ENCODE measurements at places on chromosomes 16 and 17. TPM values are rescaled to one million over a fixed set of nuclear protein-coding genes. Genes with fewer than 3 reads are reported as not detected.

The TBC1D3G gene
- not detected for total RNA-seq

DNA sequence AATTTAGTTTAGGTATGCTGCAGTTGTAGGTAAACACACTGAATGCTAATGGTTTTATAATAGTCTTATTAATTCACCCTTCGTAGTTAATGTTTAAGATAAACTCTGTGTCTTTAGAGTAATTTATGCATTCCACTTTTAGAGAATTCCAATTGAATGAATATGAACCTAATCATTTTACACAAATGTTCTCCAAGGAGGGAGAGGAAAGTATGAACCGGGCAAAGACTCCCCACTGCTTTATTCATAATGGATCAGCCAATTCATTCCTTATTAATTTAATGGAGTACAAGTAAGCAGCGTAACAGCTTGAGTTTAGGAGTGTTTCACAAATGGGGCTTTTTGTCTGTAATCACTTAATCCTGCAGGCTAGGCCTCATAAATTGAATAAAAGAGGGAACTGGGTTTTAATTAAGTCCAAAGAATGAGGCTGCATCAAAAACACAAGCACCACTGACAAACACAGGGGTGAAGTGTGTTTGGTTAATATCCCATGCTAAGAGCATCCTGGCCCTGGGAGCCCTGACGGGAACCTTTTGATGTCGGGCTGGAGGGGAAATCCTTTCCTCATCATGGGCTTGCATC, 375.7 kb upstream of the DYNLRB2 start:
- DNase-seq, result no peak
- no peak overlapping the region for H3K4me3 ChIP-seq
- no peaks in the 10 kb centered on the region for H3K36me3 ChIP-seq
- no peaks in the 10 kb centered on the region for H3K4me1 ChIP-seq
- no peaks in the 10 kb centered on the region for H3K27me3 ChIP-seq

The TAC4 gene
- not detected for total RNA-seq

The GTF3C1 gene
- total RNA-seq, result 55.0 TPM

- no peak overlapping the region for H3K27ac ChIP-seq
- H3K36me3 ChIP-seq, result no peaks in the 10 kb centered on the region
- no peak for DNase-seq
- no peak overlapping the region for H3K4me3 ChIP-seq
Observed at GRCh38 chr16:24070851-24071250, 185.3 kb upstream of the CACNG3 start.

- H3K4me3 ChIP-seq, result no peak overlapping the region
- no peak overlapping the region for H3K27ac ChIP-seq
- H3K27me3 ChIP-seq, result no peaks in the 10 kb centered on the region
- no peaks in the 10 kb centered on the region for H3K4me1 ChIP-seq
- no peak for DNase-seq
Observed at GRCh38 chr16:25481636-25482035, 210.1 kb upstream of the HS3ST4 start.

DNA sequence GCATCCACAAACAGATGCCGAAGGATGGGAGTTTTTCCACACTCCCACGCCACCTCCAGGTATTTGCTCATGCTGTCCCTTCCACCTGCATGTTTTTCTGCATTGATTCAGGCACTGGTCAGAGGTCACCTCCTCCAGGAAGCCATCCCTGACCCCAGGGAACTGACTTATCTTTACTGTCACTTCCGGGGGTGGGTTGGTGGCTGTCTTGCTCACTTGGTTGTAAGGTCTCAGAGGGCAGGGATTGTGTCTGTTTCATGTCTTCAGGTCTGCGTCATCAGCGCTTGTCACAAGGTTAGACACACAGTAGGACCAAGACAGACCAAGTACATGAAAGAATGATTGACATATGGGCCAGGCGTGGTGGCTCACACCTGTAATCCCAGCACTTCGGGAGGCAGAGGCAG, 1.9 kb upstream of the IL4R start:
- no peak overlapping the region for H3K27ac ChIP-seq
- H3K4me1 ChIP-seq, result peaks cover 28% of the 10 kb centered on the region
- no peaks in the 10 kb centered on the region for H3K36me3 ChIP-seq
- no peaks in the 10 kb centered on the region for H3K27me3 ChIP-seq

The C17orf113 gene
- total RNA-seq, result 0.72 TPM

The USP6 gene
- 0.14 TPM for total RNA-seq

The GPR179 gene
- total RNA-seq, result 0.35 TPM

- no peak overlapping the region for H3K4me3 ChIP-seq
- no peak overlapping the region for H3K27ac ChIP-seq
- no peak for DNase-seq
- H3K4me1 ChIP-seq, result no peaks in the 10 kb centered on the region
- no peaks in the 10 kb centered on the region for H3K36me3 ChIP-seq
- H3K27me3 ChIP-seq, result no peaks in the 10 kb centered on the region
Observed at GRCh38 chr17:72244494-72244893, 123.7 kb downstream of the SOX9 start.

The CDR2L gene
- total RNA-seq, result 21.8 TPM

DNA sequence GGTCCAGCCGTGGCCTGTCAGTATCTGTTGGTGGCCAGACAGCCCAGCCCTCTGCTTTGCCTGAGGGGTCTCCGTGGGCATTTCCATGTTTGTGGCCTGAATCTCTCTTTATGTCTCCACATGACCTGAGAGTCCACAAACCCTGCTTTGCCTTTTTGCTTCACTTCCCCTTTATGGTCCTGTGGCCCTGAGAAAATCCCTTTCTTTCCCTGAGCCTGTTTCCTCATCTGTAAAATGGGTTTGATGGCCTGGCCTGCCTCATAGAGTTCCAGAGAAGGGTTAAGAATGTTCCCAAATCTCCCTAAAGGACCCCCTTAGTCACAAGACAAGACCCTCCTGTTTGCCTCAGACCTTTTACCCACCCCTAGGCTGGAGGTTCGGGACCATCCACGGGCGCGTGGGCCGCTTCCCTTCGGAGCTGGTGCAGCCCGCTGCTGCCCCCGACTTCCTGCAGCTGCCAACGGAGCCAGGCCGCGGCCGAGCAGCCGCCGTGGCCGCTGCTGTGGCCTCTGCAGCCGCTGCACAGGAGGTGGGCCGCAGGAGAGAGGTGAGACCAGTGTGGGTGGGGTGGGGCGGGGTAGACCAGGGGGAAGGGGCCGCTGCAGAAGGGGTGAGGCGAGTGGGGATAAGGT, 26.2 kb upstream of the ALKBH5 start:
- DNase-seq, result no peak
- peaks cover 18% of the 10 kb centered on the region for H3K4me1 ChIP-seq
- no peaks in the 10 kb centered on the region for H3K27me3 ChIP-seq

DNA sequence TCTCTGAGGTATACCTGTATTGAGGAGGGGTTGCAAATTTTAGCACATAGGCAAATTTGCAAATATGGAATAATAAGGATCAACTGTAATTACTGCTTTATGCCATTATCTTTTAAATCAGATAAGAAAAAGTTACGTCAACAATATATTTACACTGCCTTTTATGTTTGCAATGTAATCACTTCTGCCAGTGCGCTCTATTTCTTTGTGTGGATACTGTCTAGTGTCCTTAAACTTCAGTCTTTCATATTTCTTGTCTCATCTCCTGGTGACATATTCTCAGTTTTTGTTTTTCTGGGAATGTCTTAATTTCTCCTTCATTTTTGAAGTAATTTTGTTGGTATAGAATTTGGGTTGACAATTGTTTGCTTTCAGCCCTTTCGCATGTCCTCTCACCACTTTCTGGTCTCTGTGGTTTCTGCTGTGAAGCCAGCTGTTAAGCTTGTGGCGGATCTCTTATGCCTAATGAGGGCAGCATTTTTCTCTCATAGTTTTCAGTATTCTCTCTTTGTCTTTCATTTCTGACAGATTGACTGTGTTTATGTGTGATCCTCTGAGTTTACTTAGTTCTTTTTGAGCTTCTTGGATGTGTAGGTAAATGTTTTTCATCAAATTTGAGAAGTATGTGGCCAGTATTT, 37.6 kb upstream of the ABCC11 start:
- no peaks in the 10 kb centered on the region for H3K4me1 ChIP-seq
- H3K4me3 ChIP-seq, result no peak overlapping the region
- no peak overlapping the region for H3K27ac ChIP-seq

The KRTAP1-1 gene
- total RNA-seq, result not detected

The ZP2 gene
- 0.67 TPM for total RNA-seq

The FADS6 gene
- total RNA-seq, result not detected

- peaks cover 12% of the 10 kb centered on the region for H3K4me1 ChIP-seq
- no peaks in the 10 kb centered on the region for H3K36me3 ChIP-seq
- H3K27ac ChIP-seq, result no peak overlapping the region
- H3K4me3 ChIP-seq, result peak overlapping the region; percentile 8
- peak; percentile 89 for DNase-seq
Observed at GRCh38 chr16:67155295-67156142, 4.2 kb downstream of the TRADD start.

DNA sequence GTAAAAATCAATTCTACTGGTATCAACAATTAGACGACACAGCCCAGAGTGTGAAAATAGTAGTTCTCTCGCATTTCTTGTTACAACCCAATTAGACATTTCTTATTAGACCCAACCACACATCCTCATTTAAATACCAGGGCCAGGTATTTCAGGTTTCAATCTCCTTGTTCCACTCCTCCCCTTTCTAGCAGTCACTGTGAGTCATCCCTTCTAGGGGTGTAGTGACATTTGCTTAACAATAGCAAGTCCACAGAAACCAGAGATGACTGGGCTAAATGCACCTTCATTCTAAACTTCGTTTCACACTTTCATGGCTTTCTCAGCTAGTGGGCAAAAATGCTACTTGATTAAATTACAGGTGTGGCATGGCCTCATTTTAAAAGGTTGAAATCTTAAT, 116.9 kb upstream of the CACNG3 start:
- H3K27me3 ChIP-seq, result no peaks in the 10 kb centered on the region
- no peaks in the 10 kb centered on the region for H3K4me1 ChIP-seq
- no peaks in the 10 kb centered on the region for H3K36me3 ChIP-seq
- no peak overlapping the region for H3K4me3 ChIP-seq
- H3K27ac ChIP-seq, result no peak overlapping the region

The CACNG4 gene
- total RNA-seq, result 9.3 TPM

DNA sequence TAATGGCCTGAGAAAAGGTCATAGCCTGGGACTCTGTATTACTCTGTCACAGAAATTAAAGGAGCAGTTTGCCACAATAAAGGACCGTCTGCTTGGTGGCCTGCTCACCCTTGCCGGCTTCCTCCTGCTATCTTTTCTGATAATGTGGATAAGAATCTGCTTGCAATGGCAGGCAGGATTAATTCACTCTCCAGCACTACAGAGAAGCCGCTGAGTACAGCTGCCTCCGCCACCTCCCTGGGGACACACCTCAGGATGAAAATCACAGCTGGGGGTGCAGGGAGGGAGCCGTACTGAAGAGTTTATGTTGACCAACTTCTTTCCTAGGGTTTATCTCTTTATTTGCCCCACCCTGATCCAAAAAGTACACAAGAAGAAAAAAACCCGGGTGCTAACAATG, 245.9 kb upstream of the RPL38 start:
- no peak overlapping the region for H3K27ac ChIP-seq
- H3K4me3 ChIP-seq, result no peak overlapping the region
- no peaks in the 10 kb centered on the region for H3K4me1 ChIP-seq
- no peaks in the 10 kb centered on the region for H3K36me3 ChIP-seq

DNA sequence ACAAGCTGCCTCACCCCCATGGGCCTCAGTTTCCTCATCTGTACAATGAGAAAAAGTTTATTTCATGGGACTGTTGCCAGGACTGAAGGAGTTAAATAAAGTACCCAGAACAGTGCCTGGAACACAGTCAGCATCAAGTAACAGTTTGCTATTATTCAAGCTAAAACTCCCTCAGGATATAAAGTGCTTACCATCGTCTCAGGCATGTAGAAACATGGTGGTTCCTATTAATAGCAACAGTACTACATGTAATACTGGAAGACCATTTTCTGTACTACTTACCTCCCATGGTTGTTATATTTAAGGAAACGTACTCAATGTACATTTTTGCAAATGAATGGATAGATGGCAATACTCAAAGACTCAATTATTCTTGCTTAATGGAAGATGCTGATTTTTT, 93.4 kb downstream of the NCOR1 start:
- no peaks in the 10 kb centered on the region for H3K27me3 ChIP-seq
- no peak overlapping the region for H3K27ac ChIP-seq
- H3K36me3 ChIP-seq, result peaks cover 92% of the 10 kb centered on the region
- H3K4me3 ChIP-seq, result no peak overlapping the region
- H3K4me1 ChIP-seq, result no peaks in the 10 kb centered on the region

The CLEC18B gene
- total RNA-seq, result not detected

The AANAT gene
- not detected for total RNA-seq

DNA sequence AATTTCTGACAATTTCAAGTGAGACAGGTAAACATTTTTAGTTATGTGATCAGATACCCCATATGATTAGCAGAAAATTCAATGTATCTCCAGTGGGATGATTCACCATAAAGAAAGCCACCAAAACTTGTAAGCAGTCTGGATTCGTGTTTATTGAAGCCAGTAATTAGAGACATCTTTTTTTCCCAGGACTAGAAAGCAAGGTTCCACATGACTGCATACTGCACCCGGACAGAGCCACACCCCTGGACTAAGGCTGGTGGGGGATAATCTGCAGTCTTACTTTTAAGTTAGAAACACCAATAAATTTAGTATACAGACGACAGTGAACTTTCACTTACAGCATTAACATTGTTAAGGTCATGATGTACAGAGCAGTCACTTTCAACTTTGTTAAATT, 24.2 kb upstream of the CMTM4 start:
- no peaks in the 10 kb centered on the region for H3K4me1 ChIP-seq
- no peak for DNase-seq
- H3K36me3 ChIP-seq, result peaks cover 56% of the 10 kb centered on the region
- no peak overlapping the region for H3K27ac ChIP-seq
- no peaks in the 10 kb centered on the region for H3K27me3 ChIP-seq

DNA sequence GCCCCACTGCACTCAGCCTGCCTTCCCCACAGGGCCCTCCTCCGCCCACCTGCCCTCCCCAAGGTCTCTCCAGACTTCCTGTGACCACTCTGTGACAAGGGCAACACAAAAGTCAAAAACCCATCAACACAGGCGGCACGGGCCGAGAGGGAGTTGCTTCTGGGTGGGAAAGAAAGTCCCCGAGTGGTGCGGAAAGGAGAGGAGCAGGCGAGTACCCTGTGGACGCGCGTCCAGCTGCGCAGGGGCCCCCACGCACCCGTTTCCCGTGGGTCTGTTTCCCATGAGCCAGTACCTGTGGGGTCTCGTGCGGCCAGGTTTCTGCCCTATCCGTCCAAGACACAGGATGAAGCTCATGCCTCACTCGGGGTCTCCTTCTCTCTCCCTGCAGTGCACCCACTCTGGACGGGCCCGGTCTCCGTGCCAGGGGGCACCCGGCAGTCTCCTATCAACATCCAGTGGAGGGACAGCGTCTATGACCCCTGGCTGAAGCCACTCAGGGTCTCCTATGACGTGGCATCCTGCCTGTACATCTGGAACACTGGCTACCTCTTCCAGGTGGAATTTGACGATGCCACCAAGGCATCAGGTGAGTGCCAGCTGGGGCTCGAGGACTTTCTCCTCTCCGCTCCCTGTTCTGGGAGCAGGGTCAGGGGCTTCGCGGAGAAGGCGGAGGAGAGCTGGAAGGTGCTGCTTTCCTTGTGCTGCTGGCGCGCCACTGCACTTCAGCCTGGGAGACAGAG, 12.2 kb downstream of the CD2BP2 start:
- no peaks in the 10 kb centered on the region for H3K36me3 ChIP-seq
- DNase-seq, result peak; percentile 57
- no peaks in the 10 kb centered on the region for H3K4me1 ChIP-seq
- no peak overlapping the region for H3K27ac ChIP-seq
- H3K4me3 ChIP-seq, result no peak overlapping the region

GRCh38 chr17:67272312-67273047, 27.5 kb upstream of the HELZ start:
- H3K4me1 ChIP-seq, result no peaks in the 10 kb centered on the region
- no peak overlapping the region for H3K4me3 ChIP-seq
- H3K36me3 ChIP-seq, result no peaks in the 10 kb centered on the region
